ENCODE measurements at places on chromosomes 13 and 19. TPM values are rescaled to one million over a fixed set of nuclear protein-coding genes. Genes with fewer than 3 reads are reported as not detected.

DNA sequence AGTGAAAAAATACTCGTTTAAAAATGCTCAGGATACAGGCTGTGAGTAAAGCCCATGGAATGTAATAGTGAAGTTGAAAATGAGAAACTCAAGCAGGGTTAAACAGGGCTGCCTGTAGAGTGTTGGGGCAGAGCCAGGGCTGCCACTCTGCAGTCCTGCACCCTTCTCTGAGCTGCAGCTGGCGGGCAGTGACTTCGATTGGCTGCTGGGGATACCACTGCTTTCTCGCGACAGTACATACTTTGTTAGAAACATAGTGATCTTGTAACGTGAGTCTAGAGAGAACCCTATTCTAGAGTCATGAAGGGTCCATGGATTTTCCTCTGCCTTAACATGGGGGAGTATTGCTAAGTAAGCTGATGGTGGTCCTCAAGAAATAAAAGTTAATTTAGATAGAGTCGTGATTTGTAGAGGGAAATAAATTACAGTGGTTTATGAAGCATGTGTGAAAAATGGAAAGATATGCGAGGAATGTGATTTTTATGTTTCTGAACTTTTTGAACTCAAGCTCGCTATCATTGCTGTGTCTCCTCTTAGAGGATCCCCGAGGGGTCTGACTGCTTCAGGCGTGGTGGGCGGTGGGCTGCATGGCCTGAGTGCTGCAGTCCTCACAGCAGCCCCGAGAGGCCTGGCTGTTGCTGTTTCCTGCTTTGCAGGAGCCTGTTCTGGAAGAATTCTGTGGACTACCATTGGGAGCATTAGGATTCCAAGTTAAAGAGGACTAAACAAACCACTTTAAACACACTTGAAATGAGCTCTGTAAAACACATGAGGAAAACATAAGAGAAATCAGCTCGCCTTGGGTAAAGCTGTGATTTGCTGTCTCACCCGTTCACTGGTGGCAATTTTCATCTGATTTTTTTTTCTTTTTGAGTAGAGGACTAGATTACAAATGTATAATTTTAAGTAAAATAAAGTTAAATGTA, 95.7 kb downstream of the ARHGEF7 start:
- no peaks in the 10 kb centered on the region for H3K27me3 ChIP-seq
- peak overlapping the region; percentile 54 for H3K4me3 ChIP-seq
- H3K4me1 ChIP-seq, result peaks cover 58% of the 10 kb centered on the region
- no peak for DNase-seq

GRCh38 chr19:52716522-52716921, 18.3 kb downstream of the ZNF611 start:
- H3K4me1 ChIP-seq, result peaks cover 29% of the 10 kb centered on the region
- H3K4me3 ChIP-seq, result no peak overlapping the region
- peak overlapping the region; percentile 68 for H3K27ac ChIP-seq

DNA sequence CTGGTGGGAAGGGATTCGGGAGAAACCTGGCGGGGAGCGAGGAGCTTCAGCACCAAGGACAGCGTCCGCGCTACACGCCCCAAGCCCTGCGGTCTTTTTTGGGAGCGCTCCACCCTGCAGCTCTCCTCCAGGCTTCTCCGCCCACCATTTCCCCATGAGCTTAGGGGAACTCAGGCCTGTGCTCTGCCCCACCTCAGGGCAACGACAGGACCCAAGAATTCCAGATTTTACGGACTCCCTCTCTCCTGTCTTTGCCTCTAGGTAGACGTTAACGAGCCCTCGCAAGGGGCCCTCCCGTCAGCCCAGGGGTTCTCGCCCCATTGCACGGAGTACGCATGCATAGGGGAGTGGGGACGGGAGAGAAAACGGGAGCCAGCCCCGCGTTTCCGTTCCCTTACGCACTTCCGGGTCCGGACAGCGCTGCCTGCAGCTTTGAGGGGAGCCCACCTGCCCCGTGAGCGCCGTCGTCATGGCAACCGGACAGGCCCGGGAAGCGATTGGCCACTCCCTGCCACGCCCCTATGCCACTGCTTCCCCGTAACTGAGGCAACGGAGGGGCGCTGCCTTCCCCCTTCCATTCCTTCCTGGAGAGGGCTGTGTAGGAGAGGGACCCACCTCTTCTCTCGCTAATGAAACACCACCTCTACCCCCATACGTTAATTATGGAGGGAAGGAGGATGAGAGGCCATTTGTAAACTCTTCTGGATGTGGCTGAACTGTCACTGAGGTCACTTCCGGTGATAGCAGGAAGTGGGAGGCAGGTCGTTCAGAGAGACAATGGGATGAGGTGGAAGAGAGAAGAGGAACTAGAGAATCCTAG, 20.8 kb downstream of the NOVA2 start:
- H3K27ac ChIP-seq, result peak overlapping the region; percentile 81
- H3K27me3 ChIP-seq, result peaks cover 29% of the 10 kb centered on the region
- no peak for DNase-seq

DNA sequence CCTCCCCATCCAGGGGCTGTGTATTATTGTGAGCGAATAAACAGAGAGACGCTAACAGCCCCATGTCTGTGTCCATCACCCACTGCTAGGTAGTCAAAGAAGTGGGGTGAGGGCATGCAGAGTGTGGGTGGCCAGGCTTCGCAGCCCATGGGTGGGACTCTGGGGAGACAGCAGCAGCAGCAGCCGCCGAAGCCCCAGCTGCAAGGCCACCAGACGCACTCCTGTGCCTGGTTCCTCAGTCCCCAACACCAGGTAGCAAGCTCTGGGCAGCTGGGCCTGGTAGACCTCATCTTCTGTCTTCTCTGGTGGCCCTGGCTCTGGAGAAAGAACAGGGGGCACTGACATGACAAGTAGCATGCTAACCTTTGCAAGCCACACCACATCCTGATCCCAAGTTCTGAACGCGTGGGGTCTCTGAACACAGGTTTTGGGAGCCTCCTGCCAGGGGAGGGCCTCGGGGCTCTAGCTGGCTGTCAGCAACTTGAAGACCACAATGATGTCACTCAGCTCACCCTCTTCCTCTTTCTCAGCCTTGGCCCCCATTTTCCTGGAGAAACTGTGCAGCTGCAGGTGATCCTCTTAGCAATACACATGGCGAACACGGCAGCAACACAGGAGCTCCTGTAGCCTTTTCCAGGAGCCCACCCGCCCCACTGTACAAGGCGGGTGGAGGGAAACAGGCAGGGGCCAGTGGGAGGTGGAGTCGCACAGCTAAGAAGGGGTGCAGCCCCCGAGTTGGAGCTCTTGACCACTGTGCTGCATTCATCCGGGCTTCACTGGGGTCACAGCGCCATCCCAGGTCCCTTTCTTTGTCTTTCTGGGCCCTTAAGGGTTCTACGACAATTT, 5.8 kb downstream of the FUZ start:
- no peak overlapping the region for H3K27ac ChIP-seq
- H3K36me3 ChIP-seq, result peaks cover 9% of the 10 kb centered on the region
- peaks cover 19% of the 10 kb centered on the region for H3K4me1 ChIP-seq
- no peaks in the 10 kb centered on the region for H3K27me3 ChIP-seq

DNA sequence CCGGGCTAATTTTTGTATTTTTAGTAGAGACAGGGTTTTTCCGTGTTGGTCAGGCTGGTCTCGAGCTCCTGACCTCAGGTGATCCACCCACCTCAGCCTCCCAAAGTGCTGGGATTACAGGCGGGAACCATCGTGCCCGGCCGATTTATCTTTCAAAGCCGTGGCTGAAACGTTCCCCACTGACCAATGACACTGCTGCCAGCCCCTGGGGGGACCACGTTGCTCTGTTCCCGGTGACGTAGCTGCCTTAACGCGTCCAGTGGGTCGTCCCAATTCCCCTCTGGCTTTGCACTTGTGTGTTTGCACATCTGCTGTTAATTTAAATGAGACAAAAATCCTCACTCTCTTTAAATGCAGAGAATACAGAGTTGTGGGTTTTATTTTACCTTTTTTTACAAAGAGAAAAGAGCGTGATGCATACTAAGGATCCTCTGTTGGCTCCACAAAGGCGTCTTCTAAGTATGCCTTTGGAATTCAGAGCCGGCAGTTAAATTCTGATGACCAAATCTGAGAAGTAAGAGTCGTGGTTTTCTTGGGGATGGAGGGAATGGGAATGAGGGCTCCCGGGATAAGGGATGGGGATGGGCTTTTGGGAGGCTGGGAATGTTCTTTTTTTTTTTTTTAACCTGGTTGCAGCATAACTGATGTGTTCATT, 18.6 kb upstream of the LMTK3 start:
- no peak for DNase-seq
- H3K27me3 ChIP-seq, result no peaks in the 10 kb centered on the region
- peak overlapping the region; percentile 22 for H3K27ac ChIP-seq
- H3K36me3 ChIP-seq, result no peaks in the 10 kb centered on the region

LYPD5 gene
- 0.85 TPM for total RNA-seq

SIGLEC10 gene
- not detected for total RNA-seq

DNA sequence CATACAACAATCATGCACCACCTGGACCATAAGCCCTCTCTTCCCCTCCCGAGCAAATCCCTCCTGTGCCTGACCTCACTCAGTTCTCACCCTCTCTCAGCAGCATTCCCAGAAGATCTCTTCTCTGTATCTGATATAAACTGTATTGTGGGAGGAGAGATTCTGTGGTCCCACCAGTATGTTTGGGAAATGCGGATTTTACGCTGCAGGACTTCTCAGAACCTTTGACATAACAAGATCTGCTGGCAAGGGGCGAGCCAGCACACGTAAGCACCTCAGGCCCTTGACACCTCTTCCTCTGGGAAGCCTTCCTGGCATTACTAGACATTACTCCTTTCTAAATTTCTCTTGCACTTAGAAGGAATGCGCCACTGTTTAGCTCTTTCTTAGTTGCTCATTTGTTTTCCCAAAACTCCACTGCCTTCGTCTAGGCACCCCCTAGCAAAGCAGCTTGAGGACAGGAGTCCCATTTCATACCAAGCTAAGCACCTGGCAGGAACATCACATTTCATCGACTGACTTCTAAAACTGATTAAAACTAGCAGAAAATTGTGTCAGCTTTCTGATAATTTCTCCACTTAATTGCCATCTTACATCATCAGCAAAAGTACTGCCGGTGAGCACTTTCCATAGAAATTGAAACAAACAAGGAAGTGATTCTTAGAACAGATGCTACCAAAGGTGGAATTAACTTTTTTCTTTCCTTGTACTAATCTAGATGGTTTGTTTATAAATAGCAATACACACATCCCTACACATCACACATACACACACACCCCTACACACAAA, 63.2 kb downstream of the CCDC70 start:
- DNase-seq, result peak; percentile 6
- no peaks in the 10 kb centered on the region for H3K27me3 ChIP-seq

- H3K36me3 ChIP-seq, result no peaks in the 10 kb centered on the region
- no peak for DNase-seq
- peaks cover 24% of the 10 kb centered on the region for H3K27me3 ChIP-seq
- no peak overlapping the region for H3K27ac ChIP-seq
- no peak overlapping the region for H3K4me3 ChIP-seq
Measured at GRCh38 chr13:26813321-26813979, 52.9 kb upstream of the GPR12 start.

GRCh38 chr19:40244579-40245317, 18.3 kb upstream of the CCNP start:
- no peak for DNase-seq
- H3K36me3 ChIP-seq, result peaks cover 2% of the 10 kb centered on the region

GRCh38 chr19:39319892-39320248, 793 bp downstream of the LRFN1 start:
- peaks cover 9% of the 10 kb centered on the region for H3K4me1 ChIP-seq
- peaks cover 15% of the 10 kb centered on the region for H3K27me3 ChIP-seq
- DNase-seq, result no peak
- peaks cover 4% of the 10 kb centered on the region for H3K36me3 ChIP-seq
